ENCODE measurements at places on chromosomes 11 and 22.

DNA sequence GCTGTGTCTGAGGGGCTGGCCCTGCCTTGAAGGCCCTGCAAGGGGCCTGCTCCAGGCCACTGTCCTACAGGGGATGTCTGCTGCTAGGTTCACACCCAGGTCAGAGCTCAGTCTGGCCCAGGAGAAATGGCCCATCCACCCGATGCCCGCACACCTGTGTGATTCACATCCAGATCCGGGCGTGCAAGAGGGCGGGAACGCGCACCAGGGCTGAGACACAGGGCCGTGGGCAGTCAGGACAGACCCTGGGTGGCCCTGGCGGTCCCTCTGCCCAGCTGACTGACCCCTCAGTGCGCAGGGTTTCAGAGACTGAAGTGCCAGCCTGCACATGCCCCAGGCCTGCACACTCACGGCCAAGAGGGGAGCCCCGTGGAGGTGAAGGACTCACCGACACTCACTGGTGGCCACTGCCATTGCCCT, 7.4 kb downstream of the TOLLIP start:
- DNase-seq: no peak

DNA sequence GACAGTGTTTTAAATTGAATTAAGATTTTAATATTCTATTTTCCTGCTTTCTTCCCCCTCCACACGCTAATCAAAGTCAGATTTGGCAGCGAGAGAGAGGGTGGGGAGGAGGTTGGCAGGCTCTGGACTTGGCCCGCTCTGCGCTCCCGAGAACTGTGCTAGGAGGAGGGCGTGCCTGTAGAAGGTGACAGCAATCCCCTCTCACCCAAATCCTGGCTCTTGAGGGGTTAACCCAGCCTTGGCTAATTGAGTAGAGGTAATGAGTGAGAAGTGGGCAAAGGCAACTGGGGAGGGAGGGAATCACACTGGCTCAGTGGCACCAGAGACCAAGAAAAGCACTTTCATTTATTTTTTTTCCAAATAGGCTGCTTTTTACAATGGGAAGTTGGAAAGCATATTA, 42.2 kb downstream of the BUD13 start:
- no peak for DNase-seq

DNA sequence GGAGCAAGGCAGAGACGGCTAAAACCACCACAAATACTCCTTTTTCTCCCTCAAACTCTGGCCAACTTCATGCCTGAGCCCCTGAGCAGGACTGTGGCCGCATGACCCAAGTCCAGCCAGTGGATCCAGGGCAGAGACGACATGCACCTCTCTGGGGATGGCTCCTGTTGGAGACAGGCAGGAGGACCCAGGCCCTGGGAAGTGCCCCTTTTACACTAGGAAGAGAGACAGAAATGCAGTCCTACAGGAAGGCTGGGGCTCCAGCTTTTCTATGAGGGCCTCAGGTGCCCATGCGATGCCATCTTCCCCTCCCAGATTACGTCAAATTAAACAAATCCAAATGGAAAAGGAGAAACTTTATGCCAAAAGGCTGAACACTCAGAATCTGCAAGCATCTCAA, 498.0 kb downstream of the BRD1 start:
- no peak for DNase-seq

DNA sequence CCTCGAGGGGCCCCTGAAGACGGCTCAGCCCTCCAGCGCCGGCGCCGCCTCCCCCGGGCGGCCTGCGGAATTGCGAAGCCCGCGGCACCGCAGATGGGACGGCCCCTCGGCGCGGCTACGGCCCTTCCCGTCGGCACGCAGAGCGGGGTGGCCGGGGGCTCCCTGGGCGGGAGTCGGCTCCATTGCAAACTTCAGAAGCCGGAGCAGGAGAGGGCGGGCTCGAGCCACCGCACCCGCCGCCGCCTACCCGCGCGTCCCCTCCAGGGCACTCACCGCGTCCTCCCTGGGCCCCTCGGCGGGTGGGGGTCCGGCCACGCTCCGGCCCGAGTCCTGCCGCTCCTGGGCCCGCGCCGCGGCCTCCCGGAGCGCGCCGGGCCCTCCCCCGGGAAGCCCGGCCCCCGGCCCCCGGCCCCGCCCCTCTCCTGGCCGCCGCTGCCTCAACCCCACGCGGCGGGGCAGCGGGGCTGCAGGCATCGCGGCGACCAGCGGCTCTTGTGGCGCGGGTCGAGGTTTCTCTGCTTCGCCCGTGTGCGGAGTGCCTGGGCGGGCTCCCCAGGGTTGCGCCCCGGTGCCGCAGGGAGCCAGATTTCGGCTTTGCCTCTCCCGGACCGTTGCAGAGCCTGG, at the start of gene PACSIN3:
Gene PACSIN3, minus strand, starts transcription at position 359 of the 624 bp plus-strand sequence. CDS start 3,707 bp downstream, outside the sequence.
- peak; percentile 43 for DNase-seq

GRCh38 chr22:49070501-49070900, 757.2 kb downstream of the BRD1 start:
- DNase-seq: no peak

DNA sequence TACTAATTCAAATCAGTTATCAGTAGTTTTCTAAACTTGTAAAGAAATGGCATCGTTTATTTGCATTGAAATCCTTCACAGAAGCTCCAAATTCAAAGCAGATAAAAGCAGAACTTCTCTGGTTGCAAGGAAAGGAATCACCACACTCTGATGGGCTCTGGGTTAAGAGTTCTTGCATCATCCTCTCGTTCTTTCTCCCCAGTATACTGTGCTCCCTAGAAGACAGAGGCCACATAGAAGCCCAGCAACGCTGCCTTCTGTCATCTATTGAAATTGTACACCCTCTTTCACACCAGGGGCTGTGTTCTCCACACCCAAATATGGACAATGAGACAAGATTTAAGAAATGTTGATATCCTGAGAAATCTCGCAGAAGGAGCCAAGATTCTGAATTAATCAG, 29.3 kb downstream of the FAT3 start:
- no peak for DNase-seq

DNA sequence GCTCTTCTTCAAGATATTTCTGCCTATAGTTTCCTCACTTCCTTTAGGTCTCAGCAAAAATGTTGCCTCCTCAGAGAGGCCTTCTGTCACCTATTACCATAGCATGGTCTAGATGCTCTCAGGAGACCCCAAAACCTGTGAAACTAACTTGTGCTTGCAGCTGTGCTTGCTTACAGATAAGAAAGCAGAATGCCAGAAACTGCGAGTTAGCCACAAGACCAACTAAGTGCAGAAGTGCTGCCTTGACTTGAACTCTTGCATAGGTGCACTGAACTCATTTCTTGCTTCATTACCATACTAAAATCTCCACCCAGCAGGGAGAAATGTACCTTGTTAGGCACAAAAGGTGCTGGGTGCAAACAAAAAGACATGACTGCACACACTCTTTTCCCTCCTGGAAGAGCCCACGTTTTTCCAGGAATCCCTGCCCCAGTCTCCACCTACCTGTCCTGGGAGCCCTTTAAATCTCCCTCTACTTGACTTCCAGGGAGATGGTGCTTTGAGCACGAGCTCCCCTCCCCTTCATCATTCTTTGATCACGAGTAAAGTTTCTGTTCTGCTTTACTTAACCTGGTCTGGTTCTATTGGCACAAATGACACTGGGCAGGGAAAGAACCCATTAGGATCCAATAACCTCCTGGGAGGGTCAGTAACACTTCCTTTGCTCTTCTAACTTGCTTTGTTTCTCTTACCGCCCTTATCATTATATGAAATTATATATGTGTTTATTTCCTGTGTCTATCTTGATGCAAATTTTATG, 137.7 kb upstream of the DDI1 start:
- DNase-seq: no peak

GRCh38 chr11:75275581-75275980, 35.0 kb downstream of the TPBGL start:
- DNase-seq: peak; percentile 27

- no peak for DNase-seq
Observed at GRCh38 chr11:60954421-60954820, 2.4 kb upstream of the SLC15A3 start.

- DNase-seq: no peak
Observed at GRCh38 chr11:31529701-31530100, 20.1 kb downstream of the ELP4 start.

GRCh38 chr11:16395601-16396000, 39.3 kb upstream of the SOX6 start:
- DNase-seq: no peak

GRCh38 chr11:95595541-95595940, 194.0 kb downstream of the FAM76B start:
- DNase-seq: no peak

DNA sequence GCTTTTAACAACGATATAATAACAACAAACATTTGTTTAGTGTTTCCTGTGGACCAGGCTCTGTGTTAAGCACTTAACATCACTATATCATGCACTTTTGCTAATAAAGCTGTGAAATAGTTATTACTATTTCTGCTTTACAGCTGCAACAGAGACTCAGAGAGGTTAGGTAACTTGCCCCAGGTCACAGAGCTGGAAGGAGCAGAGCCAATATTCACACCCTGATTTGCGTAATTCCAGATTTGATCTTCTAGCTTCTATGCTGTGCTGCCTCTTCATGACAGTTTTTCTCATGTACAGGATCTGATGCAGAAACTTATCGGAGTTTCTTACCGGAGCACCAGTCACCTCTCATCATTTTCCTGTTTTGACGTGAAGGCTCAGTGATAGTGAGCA, 33.6 kb upstream of the EHF start:
- no peak for DNase-seq

DNA sequence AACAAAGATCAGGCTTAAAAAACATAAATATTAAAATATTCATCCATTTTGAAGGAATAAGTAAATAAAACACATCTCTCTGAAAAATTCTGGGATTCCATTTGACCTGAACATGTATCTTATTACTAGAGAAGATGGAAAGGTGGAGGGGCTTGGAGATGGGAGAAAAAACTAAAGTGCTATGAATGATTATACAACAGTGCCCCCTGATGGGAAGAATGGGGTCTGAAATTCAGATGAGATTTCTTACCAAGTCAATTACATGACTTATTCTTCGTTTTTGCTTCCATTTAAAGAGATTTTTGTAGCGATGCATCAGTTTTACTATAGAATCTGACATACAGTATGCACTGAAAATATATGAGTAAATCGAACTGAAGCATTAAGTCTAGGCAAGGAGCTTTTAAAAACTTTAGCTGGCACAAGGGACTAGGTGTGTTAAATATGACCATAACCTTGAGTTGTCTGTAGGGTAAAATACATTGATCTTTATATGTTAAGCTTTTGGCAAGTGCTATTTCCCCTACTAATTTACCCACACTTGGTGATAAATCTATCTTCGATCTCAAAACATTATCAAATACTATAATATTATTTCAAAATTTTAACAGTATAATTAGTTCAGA, 718.8 kb downstream of the CNTN5 start:
- no peak for DNase-seq

GRCh38 chr11:94308024-94308423, 3.6 kb downstream of the IZUMO1R start:
- no peak for DNase-seq

DNA sequence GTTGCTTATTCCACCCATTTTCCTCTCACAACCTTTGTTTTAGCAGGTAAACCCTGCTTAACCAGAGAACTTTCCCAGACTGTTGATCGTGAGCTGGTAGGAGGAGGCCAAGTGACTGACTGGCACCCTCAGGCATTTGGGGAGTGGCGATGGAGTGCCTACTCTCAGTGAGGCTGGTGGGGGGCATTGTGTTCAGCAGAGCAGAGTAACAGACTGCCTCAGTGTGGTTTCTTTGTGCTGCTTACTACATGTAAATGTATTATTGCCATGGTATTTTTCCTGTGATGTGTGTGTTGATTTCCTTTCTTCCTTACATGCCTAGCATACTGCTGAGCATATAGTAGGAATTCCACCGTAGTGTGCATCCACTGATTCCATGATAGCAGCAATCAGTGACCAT, 2.6 kb downstream of the MARK2 start:
- no peak for DNase-seq

DNA sequence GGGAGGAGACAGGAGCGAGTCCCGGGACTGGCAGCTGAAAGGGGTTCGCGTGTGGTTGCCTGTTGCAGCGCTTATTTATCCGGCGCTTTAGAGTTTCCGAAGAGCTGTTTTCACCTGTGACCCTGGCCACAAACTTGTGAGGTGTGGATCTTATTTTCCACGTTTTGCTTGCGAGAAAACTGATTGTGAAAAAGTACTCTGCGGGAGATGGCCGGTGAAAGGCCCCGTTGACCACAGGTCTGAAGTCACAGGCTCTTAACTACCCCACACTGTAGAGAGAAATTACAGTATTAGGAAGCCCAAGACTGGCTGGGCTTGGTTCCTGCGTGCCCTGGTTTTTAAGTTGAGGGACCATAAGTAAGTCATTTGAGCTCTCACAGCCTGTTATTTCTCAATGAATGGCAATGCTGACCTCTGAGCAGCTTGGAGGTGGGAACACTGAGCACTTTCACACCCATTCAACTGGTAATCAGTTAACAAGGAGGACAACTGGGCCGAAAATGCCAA, 379 bp upstream of the RAB38 start:
- no peak for DNase-seq

GRCh38 chr11:69297787-69298266, 3.9 kb downstream of the MYEOV start:
- peak; percentile 69 for DNase-seq

DNA sequence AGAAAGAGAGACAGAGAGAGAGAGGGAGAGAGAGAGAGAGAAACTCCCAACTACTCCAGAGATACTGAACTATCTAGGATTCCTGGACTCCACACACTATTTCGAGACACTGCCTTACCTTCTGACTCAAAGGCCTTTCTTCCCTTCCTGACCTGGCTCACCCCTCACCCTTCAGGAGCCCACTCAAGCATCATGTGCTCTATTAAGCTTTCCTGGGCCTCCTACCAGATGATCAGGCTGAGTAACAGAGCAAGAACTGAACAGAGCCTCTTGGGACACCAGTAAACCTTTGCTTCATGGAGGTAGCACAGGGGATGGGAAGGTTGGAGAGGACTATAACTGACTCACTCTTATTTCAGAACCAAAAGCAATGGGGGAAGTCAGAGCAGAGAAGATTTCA, 31.4 kb downstream of the PLEKHA7 start:
- no peak for DNase-seq

DNA sequence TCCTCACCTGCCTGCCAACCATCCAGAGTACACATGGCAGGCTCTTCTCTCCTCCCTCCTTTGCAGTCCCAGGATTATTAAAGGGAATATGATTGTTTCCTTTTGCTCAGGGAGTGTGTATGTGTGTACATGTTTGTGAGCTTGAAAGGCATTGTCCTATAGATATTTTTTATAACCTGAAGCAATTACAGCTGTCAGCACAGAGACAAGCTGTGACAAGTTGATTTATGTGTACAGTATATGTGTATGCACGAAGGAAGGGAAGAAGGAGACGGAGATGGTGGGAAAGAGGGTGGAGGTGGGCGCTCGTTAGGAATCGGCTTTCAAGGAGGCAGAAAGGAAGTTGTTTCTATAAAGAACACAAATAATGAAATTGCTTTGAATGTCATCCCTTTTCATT, 537.0 kb downstream of the NTM start:
- DNase-seq: no peak

- DNase-seq: no peak
Observed at GRCh38 chr11:34145847-34146381, 40.5 kb downstream of the NAT10 start.
